ENCODE measurements at places on chromosomes 3 and 15.

- no peak for DNase-seq
Observed at GRCh38 chr3:45124352-45124751, 21.8 kb downstream of the CDCP1 start.

GRCh38 chr3:108114423-108115065 lies 23.7 kb upstream of the CD47 start:
- DNase-seq: no peak

DNA sequence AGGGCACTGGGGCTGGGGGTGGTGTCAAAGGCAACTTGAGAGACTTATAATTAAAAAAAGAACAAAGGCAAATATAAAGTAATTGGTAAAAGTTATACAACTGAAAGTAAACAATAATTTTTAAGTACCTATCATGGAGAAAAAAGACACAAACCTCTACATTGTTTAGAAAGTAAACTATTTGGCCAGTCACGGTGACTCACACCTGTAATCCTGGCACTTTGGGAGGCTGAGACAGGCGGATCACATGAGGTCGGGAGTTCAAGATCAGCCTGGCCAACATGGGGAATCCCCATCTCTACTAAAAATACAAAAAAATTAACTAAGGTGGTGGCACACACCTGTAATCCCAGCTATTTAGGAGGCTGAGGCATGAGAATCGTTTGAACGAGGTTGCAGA lies 25.8 kb downstream of the RPSA start:
- no peak for DNase-seq

DNA sequence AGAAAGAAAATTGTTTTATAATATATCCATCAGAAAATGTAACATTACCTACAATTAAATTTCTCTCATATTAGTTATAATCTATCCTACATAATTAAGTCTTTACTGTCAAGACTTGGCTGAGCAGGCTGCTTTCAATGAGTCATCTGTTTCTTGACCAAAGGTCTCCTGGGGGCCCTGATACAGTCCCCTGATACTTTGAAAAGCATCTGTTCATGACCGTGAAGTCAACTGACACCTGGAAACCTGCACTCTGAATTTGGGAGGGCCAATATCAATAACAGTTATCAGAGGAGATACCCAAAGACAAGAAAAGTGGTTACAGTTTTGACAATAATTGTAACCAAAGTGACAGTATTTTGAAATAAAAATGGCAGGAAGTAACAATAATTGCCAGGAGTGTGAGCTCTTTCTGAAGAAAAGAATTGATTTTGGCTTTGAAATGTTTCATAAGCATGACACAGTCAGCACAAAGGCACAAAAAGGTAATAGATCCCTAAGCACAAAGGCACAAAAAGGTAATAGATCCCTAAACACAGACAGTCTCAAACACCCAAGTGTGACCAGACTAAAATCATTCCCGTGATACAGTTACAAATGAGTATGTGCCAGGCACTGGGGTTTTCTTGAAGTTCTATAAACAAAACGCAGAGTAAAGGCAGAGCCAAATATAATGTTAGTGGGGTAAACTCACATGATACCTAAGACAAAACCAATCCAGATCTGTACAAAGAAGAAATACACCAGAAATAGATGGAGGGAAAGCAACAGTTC lies 260.7 kb downstream of the PLOD2 start:
- DNase-seq: no peak

DNA sequence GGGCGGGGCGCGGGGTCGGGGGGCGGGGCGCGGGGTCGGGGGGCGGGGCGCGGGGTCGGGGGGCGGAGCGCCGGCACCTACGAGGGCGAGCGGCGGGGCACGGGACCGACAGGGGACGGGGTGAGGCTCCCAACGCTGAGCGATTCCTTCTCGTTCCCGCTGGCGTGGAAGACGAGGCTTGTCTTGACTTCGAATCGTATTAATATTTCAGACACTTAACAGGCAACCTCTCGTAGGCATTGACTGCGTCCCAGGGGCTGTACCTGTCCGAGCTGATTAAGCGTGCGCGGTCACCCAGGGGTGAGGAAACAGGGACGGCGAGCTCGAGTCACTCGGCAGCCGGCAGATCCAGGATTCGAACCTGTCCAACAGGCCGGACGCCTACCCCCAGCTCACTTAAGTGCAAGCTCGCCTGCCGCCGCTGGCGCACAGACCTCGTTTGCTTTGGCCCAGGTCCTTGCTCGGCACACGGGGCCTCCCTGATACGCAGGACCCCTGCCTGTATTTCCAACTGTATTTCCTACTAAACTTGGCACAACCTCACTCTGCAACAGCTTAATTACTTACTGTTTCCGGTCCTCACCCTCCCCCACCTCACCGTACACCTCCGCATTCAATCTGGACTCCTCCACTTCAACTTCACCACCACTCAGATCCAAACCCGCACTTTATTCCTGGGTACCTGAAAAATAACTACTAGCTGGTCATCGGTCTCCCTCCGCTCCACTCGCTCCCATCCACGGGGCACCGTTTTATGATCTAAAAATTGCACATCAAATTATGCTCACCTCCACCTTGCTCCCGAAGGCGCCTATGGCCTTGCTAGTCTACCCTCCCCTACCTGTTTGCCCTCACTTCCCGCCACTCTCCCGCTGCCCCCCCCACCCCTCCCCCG lies 722 bp upstream of the ZXDC start:
- DNase-seq: no peak

GRCh38 chr3:185084901-185085300 lies 68.0 kb downstream of the C3orf70 start:
- no peak for DNase-seq
